ENCODE measurements at places on chromosomes 13 and 19.

DNA sequence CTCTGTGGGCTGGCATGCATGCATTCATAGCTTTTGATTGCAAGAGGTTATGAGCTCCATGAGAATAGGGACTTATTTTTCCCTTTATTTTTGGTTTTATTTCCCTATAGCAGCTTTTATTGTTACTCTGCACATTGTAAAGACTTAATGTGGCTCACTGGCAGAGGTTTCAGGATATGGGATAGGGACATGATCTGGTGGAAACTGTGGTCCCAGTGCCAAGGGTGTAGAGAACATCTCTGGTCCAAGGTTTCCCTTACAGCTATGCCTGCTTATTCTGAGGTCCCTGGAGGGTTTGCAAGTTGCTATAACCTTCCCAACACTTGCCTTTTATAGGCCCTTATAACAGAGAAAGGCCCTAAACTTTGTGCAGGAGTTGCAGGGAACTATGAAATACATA, 33.6 kb downstream of the LMO7 start:
- DNase-seq = no peak

DNA sequence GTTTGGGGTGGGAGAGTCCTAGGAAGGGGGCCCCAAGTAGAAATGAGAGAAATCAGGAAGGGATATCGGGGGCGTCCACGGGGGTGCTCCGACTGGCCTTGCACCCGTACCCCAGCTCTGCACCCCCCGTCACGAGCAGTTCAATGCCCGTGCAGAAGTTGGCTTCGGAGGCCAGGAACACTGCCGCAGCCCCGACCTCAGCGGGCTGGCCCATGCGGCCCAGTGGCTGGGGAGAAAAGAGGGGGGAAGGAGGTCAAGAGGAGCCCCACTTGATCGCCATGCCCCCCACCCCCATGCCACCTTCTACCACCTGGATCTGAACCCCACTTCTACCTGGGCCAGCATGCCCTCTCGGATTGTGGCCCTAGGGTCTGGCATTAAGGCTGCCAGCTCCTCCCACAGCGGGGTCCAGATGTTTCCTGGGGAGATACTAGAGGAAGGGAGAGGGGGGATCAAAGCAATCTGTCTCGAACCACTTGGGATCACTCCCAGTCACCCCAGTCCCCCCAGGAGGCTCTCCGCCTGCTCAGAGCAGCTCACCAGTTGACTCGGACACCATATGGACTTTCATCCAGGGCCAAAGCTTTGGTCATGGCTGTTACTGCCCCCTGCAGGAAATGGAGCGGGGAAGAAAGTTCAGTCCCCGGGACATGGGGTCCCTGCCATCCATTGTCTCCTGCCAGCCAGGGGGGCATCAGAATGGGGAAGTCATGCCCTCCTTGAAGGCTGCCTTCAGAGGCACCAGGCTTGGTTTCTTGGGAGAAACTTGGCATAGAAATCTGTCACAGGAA, 2.5 kb upstream of the BCAT2 start:
- DNase-seq = no peak

DNA sequence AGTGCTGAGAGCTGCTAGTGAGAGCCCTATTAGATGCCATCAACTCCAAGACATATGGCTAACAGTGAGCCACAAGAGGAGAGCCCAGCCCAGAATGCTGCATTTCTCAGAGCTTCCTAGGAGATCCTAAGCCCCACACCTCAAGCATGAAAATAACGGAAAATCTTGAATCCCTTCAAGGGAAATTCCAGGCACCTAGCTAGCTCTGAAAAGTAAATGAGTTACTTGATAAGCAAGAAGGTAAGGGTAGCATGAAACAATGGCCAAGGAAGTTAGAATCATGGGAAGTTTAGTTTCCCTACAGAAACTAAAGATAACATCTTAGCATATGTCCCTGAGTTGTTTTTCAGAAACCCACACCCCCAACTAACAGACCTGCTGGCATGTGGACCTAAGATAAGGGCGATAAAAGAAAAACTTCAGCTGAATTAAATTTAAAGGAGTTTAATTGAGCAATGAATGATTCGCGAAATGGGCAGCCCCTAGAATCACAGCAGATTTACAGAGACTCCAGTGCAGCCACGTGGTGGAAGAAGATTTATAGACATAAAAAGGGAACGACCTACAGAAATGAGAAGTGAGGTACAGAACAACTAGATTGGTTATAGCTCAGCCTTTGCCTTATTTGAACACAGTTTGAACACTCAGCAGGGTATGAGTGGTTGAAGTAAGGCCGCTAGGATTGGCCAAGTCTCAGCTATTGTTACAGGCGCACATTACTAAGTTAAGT, 301.3 kb upstream of the DACH1 start:
- DNase-seq = no peak

DNA sequence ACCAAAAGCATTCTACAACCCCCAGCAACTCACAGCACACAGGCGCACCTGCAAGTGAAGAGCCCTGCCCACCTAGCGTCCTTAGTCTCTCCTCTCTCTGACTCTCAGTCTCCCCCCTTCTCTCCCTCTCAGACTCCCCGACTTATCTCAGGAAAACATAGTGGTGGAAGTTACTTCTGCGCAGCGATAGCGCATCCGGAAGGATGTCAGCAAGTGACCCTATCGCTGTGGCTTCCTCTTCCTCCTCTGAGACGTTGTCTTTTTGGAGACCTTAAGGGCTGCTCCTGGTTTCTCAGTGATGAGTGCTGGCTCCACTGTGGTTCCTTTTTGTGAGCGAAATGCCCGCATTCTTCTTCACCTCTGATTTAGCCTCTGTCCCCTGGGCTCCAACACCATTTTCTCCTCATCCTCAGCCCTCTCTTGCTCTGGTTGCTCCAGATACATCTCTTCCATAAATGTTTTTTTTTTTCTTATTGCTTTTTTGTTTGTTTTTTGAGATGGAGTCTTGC, 1.4 kb upstream of the YIF1B start:
- no peak for DNase-seq

DNA sequence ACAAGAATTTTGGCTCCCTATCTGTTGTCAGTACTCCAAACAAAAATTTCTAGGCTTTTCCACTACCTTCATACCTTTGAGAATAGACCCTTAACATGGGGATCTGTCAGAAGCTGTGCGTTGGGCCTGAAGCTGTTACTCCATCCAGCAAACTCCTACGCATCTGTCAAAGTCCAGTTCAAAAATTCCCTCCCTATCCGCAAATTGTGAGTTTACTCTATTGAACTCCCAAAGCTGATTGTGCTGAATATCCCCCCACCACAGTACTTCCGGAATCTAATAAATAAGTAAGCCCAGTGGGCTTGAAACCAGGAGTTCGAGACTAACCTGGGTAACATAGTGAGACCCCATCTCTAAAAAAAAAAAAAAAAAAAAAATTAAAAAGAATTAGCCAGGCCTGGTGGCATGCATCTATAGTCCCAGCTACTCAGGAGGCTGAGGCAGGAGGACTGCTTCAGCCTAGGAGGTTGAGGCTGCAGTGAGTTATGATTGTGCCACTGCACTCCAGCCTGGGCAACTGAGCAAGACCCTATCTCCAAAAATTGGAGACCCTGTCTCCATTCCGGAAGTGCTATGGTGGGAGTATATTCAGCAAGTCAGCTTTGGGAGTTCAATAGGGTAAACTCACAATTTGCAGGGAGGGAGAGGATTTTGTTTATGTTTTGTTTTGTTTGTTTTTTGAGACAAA, 930 bp upstream of the FBN3 start:
- DNase-seq = no peak

DNA sequence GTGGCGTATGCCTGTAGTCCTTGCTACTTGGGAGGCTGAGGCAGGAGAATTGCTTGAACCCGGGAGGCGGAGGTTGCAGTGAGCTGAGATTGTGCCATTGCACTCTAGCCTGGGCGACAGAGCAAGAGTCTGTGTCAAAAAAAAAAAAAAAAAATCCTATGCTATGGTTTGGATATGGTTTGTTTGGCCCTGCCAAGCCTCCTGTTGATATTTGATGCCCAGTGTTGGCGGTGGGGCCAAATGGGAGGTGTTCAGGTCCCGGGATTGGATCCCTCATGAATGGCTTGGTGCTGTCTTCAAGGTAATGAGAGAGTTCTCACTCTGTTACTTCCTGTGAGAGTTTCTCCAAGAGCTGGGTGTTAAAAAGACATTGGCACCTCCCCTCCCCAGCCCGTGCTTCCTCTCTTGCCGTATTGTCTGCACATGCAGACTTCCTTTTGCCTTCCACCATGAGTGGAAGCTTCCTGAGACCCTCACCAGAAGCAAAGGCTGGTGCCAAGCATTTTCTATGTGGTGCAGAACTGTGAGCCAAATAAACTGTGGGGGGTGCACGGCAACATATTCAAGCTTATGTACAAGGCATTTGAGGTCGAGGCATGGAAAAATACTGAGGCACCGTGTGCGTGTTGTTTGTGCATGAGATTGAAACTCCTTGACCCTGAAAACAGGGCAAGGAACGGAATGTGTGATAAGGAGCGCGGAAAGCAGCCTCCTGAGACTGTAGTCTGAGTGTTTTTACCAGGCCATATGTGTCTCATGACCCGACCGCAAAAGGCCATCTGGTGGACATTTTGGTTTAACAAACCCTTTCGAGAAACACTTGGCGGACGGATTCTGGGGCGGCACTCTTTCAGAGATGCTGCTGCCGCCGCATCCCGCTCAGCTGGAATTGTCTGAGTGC, 7.3 kb downstream of the SIGLEC9 start:
- no peak for DNase-seq

DNA sequence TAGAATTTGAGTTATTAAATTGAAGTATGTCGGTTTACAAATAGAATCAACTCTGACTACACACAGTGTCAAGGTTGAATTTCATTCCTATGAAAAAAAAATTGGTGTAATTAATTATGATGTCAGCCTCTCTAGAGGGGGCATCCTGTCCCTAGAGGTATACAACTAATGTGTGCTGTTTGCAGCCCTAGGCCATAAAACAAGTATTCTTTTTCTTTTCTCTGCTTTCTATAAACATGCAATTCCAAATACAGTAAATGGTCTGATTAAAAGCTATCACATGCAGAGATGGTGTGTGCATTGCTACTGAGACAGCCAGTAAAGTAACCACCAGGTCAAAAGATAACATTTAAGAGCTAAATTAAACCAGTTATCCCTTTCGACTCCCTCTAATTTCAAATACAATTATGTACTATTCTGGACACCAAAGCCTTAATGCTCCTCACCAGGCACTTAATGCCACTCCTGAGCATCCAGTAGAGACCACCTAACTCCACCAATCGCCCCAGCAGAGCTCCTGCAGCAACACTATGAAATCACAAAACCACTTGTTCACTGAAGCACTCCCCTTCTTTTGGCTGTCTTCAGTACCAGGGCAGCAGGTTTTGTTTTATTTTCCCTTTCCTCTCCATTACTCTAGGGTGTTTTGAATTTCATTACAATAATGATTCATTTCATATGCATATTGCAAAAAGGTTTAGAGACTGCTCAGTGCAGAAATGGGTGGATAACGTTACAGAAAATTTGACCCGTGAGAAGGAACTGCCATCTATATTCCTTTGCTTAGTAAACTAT, 426.9 kb downstream of the PCDH9 start:
- no peak for DNase-seq

DNA sequence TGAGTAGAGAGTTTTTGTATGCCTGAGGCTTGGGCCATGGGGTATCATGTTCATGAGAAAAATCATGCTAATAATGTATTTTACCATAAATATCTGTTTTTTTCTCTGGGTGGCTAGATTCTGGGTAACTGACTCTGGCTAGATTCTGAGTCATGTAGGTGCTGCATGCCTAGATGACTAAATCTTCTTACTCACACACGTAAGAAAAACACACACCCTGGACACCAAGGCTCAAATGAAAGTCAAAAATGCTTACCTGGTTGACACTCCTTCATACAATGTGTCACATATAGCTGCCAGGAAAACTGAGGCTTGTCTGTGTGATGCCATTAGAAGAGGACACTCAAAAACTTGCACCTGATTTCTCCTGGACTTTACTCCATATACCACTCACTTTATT, 597.4 kb upstream of the SLITRK1 start:
- no peak for DNase-seq

DNA sequence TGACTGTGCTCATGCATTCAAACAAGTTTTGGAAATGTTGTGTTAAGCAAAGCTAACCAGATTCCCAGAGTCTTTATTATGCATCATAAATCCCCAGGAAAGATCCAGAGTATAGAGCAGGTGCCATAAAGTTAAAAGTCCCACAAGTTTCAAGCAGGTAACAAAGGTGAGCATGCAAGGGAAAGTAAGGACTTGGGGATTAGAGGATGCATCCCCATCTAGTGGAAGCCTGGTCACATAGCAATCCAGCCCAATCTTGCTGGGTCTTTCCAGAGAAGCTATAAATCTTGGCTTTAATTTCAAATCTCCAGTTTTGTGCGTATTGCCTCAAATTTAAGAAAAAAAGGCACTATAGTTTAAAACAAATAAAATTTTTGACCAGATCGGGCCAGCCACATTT, 72.7 kb downstream of the ZNF254 start:
- no peak for DNase-seq

DNA sequence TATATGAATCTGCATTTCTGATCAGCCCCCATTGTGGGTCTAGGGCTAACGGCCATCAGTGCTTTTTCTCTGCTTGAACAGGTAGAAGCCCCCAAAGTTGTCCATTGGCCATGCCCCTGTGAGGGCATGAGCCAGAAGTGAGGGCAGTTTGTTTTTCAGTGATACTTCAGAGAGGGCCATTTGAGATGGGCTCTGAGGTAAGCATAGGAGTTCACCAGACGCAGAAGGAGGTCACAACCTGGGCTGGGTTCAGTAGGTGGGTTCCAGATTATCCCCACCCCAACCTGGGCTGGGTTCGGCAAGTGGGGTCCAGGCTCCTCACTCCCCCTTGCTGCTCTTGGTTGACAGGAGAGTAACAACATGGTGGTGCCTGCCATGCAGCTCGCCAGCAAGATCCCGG, 33.4 kb downstream of the MAU2 start:
- no peak for DNase-seq

- DNase-seq = no peak
Measured at GRCh38 chr13:40442231-40442630, 224.2 kb downstream of the FOXO1 start.
